Activated CD4-positive, alpha-beta T cell treated with anti-CD3 and anti-CD28 coated beads for 36 hours (primary cell): ENCODE measurements at places on chromosomes 6 and 20.

DNA sequence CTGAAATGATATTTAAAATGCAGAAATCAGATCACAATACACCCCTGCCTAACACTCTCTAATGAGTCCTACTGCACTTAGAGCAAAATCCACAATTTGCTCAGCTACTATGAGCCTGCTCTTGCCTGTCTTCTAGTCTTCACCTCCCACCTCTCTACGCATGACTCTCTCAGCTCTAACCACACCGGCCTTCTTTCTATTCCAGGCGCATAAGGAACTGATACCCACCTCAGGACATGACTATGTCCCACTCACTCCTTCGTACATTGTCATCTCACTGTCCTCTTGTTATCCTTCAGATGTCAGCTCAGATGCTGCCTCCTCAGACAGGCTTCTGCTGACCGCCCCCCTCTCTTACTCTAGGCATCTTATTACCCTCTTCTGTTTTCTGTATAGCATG, 201.0 kb upstream of the FLRT3 start:
- no peak for DNase-seq

DNA sequence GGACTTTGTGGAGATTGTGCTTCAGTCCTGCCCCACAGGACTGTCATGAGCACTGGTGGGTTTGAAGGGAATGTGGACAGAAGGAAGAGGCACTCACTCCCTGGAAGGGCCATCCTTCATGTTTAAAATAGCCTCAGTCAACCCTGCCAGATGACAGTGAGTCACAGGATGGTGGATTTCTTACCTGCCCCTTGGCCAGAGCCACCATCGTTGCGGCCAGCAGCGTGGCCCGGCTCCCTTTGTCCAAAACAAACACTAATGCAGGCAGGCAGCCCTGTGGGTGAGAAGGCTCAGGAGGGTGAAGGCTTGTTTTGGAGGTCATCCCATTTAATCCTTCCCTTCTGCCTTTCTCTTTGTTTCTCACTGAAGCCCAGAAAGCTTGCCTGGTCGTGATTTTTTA, 422.7 kb downstream of the CD83 start:
- no peak for DNase-seq

GRCh38 chr6:35064290-35064689, 76.8 kb downstream of the TCP11 start:
- DNase-seq: no peak

GRCh38 chr20:62027698-62028321, 37.9 kb downstream of the TAF4 start:
- no peak for DNase-seq

- no peak for DNase-seq
Measured at GRCh38 chr6:89033461-89033860, 47.1 kb upstream of the PNRC1 start.

GRCh38 chr6:11911538-11911937, 100.6 kb upstream of the HIVEP1 start:
- no peak for DNase-seq

GRCh38 chr6:135114355-135115145, 59.9 kb upstream of the HBS1L start:
- DNase-seq: peak; percentile 82

DNA sequence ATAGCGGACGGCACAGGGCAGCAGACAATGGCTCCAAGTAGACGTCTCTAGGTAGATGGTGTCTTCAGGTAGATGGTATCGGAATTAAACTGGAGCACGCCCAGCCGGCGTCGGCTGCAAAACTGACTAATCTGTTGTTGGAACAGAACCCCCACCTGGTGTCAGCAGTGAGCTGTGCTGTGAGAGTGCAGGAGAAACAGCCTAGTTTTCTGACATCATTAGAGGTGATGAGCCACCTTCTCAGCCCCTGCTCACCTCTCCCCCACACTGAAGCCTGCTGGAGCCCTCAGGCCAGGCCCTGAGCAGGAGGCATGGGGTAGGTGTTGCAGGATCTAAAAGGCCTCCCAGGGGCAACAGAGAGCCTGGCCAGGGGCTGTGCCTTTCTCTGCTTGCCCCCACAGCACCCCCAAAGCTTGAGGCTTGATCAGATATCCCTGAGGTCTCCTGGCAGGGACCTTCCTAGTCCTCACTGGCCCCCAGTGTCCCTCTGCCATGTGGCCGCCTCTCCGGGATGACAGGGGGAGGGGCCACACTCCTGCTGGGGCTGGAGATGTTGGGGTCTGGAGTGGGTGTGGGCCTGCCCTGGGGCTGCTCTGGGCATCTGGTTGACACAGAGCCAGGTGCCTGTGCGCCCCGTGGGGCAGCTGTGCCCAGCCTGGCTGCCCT, 6.9 kb upstream of the HELZ2 start:
- peak; percentile 88 for DNase-seq

DNA sequence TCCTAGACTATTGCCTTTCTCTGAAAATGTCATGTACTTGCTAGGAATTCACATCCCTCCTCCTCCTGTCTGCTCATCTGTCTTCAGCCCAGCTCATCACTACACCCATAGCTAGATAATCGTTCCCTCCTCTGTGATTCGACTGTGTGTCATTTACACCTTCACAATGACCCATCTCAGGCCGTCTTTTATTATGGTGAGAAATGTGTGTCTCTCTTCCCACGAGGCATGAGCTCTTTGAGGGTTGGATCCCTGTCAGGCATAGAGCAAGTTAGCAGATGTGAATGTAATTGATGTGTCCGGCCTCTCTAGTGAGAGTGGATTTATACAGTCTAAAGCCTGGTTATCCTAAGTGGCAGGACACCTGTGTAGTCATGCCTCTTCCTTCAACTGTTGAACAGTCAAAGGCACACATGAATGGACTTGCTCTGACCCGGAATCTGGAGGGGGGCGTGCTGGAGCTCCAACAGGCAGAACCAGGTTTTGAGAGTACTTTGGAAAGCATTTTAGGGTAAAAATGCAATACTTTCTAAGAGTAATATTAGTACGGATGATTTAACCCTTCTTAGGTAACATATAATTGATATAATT, 182.1 kb downstream of the UTRN start:
- DNase-seq: no peak

- DNase-seq: no peak
Measured at GRCh38 chr6:148523048-148523447, 180.4 kb downstream of the SASH1 start.

- DNase-seq: no peak
Measured at GRCh38 chr6:14719270-14719669, 526.6 kb upstream of the JARID2 start.

- peak; percentile 82 for DNase-seq
Measured at GRCh38 chr6:31180500-31180899, 10.0 kb upstream of the POU5F1 start.

DNA sequence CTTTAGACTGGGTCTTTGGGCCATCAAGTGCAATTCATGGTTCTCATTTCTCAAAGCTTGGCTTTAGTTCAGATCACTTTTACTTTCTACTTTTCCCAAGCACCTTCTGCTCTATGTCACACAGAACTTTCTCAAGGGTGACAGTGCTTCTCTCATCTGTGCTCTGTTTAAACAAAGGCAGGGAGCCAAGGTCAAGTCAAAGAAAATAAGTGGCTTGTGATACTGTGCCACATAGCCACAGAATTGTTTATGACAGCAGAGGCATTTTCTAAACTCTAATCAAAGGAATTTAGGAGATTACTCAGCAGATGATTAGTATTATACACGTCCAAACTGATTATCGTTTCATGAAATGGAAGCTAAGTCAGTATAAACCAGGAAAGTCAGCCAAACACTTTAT, 348.0 kb downstream of the HDGFL1 start:
- no peak for DNase-seq
